ENCODE measurements at places on chromosomes 6 and 20. TPM values are rescaled to one million over a fixed set of nuclear protein-coding genes. Genes with fewer than 3 reads are reported as not detected.
A peak's percentile ranks its signal among the peaks of the same experiment; 100 is the strongest.

- H3K4me1 ChIP-seq = no peaks in the 10 kb centered on the region
- H3K36me3 ChIP-seq = no peaks in the 10 kb centered on the region
- no peaks in the 10 kb centered on the region for H3K27me3 ChIP-seq
Measured at GRCh38 chr6:34638834-34639736, 57.5 kb downstream of the ILRUN start.

HCRTR2 gene
- not detected for total RNA-seq

DNA sequence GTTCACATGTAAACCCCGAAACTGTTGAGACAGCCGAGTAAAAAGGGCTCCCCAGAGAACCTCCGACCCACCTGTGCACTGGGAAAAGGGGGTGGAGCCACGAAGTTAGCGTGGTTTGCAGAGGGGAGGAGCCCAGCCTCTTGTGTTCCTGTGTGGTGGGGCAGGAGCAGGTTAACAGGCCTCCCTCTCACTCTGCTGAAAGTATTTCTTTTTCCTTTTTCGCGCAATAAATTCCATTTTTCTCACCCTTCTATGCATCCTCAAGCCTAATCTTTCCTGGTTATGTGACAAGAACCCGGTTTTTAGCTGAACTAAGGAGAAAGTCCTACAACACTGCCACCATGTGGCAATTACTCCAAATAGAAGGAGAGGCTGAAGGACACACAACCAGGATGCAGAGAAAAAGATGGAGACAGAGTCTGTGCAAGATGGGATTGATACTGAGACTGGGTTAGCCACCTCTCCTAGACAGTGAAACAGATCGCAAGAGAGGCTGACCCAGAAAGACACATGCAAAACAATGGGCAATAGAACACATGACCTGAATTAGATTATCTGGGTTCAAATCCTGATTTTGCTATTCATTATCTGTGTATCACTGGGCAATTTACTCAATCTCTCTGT, 168.7 kb upstream of the PRSS16 start:
- H3K4me3 ChIP-seq = peak overlapping the region; percentile 35
- no peak overlapping the region for H3K27ac ChIP-seq
- no peaks in the 10 kb centered on the region for H3K36me3 ChIP-seq

STK4 gene
- total RNA-seq = 275 TPM

- H3K27me3 ChIP-seq = peaks cover 5% of the 10 kb centered on the region
- H3K27ac ChIP-seq = no peak overlapping the region
- DNase-seq = no peak
- no peak overlapping the region for H3K4me3 ChIP-seq
- no peaks in the 10 kb centered on the region for H3K36me3 ChIP-seq
Measured at GRCh38 chr6:87879132-87879861, 168.3 kb upstream of the SPACA1 start.

- peaks cover 8% of the 10 kb centered on the region for H3K27me3 ChIP-seq
- no peak overlapping the region for H3K27ac ChIP-seq
- peaks cover 9% of the 10 kb centered on the region for H3K4me1 ChIP-seq
- no peaks in the 10 kb centered on the region for H3K36me3 ChIP-seq
- no peak overlapping the region for H3K4me3 ChIP-seq
Measured at GRCh38 chr20:17499041-17499440, 32.1 kb downstream of the BFSP1 start.

MYLK2 gene
- not detected for total RNA-seq

GRCh38 chr6:6661684-6662083, 73.2 kb downstream of the LY86 start:
- H3K27ac ChIP-seq = no peak overlapping the region
- peaks cover 51% of the 10 kb centered on the region for H3K4me1 ChIP-seq
- no peak overlapping the region for H3K4me3 ChIP-seq
- peaks cover 3% of the 10 kb centered on the region for H3K36me3 ChIP-seq

DNA sequence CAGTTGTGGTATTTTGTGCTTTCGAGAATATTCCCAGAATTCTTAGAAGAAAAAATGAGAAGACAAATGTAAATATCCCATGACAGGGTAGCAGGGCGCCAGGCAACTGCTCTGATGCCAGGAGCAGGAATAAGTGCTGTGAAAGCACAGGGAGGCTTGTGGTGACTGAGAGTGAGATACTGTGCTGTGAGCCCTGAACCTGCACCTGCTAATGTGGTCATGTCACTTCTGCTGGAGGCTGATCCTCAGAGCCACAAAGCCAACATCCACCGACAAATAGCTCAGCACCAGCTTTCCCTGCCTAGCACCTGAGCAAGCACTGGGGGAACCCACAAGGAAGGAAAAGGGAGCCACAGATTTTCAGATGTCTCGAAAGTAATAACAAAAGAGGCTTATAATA, 368.6 kb upstream of the CDH4 start:
- H3K4me1 ChIP-seq = no peaks in the 10 kb centered on the region
- H3K36me3 ChIP-seq = no peaks in the 10 kb centered on the region
- no peak for DNase-seq
- H3K27ac ChIP-seq = no peak overlapping the region

- H3K4me1 ChIP-seq = peaks cover 11% of the 10 kb centered on the region
- no peak overlapping the region for H3K27ac ChIP-seq
- peak; percentile 23 for DNase-seq
Measured at GRCh38 chr20:62685781-62686555, 22.7 kb upstream of the NTSR1 start.

GRCh38 chr20:60589623-60590022, 631.4 kb downstream of the CDH26 start:
- no peak overlapping the region for H3K4me3 ChIP-seq
- H3K27ac ChIP-seq = no peak overlapping the region
- H3K36me3 ChIP-seq = no peaks in the 10 kb centered on the region
- H3K4me1 ChIP-seq = no peaks in the 10 kb centered on the region
- H3K27me3 ChIP-seq = no peaks in the 10 kb centered on the region
- no peak for DNase-seq

DNA sequence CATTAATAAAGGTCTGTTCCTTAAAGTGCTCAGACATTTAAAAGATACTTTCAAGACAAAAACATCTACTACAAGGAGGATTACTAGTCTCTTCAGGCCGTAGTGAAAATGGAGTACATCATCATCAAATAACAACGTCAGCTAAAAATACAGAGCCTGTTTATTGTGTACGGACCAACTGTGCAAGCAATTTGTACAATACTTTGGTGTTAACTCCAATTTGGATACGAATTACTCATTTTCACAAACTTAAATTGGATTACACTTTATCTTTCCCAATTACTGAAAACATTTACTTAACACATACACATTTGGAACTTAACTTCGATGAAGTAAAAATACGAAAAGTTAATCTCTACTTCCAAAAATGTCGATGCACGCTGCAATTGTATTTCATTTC, 802 bp downstream of the CYP39A1 start:
- peaks cover 3% of the 10 kb centered on the region for H3K27me3 ChIP-seq
- no peaks in the 10 kb centered on the region for H3K36me3 ChIP-seq
- H3K27ac ChIP-seq = no peak overlapping the region
- H3K4me1 ChIP-seq = no peaks in the 10 kb centered on the region
- no peak for DNase-seq
- no peak overlapping the region for H3K4me3 ChIP-seq

GRCh38 chr20:10647909-10648308, 25.9 kb downstream of the JAG1 start:
- H3K27me3 ChIP-seq = peaks cover 23% of the 10 kb centered on the region
- DNase-seq = no peak
- H3K27ac ChIP-seq = no peak overlapping the region

GRCh38 chr6:161300823-161301222, 27.0 kb upstream of the AGPAT4 start:
- no peaks in the 10 kb centered on the region for H3K4me1 ChIP-seq
- H3K27me3 ChIP-seq = peaks cover 5% of the 10 kb centered on the region
- H3K36me3 ChIP-seq = no peaks in the 10 kb centered on the region
- H3K4me3 ChIP-seq = no peak overlapping the region
- no peak overlapping the region for H3K27ac ChIP-seq
- DNase-seq = no peak

SLC22A1 gene
- total RNA-seq = 1.0 TPM

DNA sequence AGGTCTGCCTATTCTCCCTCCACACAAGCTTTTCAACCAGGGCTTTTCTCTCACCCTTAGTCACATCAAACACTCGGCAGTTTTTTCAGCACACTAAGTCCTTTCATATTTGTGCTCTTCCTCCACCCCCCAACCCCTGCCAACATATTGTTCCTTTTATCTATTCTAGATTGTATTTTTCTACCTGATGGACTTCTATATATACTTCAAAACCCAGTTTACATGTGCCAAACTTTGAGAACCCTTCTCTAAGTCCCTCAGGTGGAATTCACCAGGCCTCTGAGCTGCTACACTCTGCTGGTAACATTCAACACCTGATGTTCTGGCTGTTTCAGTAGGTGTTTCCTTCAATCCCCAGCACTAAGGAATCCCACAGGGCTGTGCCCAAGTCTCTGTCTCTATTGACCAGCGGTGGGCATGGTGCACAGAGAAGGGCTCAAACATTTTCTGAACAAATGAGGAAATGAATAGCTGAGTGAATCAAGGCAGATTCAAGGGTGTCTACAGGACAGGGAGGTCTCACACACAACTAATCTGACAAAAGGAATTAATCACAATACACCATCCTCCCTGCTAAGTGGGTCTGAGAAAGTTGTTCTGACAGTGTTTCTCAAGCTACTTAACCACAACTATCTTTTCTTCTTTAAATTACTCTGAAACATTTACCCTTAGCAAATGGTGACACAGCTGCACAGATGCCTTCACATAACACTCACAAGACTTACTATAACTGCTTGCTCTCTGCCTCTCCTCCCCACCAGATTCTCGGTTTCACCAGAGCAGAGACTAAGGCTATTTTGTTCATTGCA, 166.5 kb downstream of the TSHZ2 start:
- H3K27ac ChIP-seq = no peak overlapping the region
- DNase-seq = no peak
- no peaks in the 10 kb centered on the region for H3K27me3 ChIP-seq
- H3K4me1 ChIP-seq = no peaks in the 10 kb centered on the region
- no peaks in the 10 kb centered on the region for H3K36me3 ChIP-seq
- no peak overlapping the region for H3K4me3 ChIP-seq

MANEA gene
- total RNA-seq = 8.6 TPM

DNA sequence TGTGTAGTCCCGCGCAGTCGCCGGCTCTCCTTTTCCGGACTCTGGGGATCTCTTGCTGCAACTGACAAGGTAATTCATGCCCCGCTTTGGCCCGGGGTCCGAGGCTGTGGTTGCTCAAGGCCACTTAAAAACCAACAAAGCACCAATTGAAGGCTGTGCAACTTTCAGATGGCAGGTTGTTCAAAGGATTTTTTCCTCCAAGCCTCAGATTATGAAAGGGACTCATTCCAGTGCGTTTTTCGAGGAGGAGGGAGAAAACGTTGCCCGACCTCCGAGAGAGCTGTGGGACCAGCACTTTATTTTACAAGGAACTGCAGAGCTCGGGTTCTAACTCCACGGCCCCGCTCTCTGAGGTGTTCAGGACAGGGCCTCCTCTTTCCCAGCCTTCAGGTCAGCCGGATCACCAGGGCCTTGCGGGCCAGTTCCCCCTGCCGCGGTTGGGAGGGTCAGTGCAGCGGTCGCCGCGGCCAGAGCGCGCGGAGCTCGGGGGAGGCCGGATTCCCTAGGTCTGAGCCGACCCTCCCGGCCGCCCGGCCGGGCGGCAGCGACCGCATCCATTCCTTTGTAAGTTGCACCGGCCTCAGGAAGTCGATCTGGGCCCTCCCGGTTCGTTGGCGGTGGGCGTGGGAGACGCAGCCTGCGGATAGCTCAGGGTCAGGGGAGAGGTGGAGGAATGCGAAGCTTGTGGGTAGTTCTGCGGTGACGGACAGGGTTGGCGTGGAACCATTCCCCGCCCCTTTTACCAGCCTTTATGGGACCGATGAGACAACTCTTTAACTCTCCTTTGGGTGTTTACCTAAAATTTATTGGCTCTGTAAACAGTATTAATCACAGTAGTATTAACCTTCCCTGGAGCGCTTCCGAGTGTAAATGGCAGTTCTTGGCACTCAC, 1.6 kb downstream of the UTRN start:
- no peaks in the 10 kb centered on the region for H3K27me3 ChIP-seq
- no peaks in the 10 kb centered on the region for H3K36me3 ChIP-seq
- H3K4me1 ChIP-seq = peaks cover 13% of the 10 kb centered on the region
- peak overlapping the region; percentile 82 for H3K4me3 ChIP-seq

MEP1A gene
- total RNA-seq = not detected

KAT14 gene
- total RNA-seq = 22.2 TPM

DNA sequence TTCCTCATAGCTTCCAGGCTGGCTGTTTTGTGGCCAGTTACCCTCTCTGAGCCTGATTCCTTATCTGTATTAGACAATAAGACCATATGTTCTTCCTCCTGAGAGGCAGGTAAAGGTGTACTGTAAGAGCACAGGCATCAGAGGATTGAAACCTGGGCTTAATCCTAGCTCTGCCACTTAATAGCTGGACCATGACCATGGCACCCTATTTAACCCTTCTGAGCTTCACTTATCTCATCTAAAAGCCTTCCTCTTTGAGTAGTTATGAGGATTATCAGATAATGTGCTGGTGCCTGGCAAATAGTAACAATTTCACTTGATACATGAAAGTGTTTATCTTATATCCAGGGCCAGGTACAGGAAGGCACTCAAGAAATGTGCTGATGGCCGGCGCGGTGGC, 34.9 kb downstream of the BCL2L1 start:
- no peaks in the 10 kb centered on the region for H3K27me3 ChIP-seq
- peaks cover 52% of the 10 kb centered on the region for H3K4me1 ChIP-seq
- no peak overlapping the region for H3K4me3 ChIP-seq
- DNase-seq = no peak
- peaks cover 35% of the 10 kb centered on the region for H3K36me3 ChIP-seq

DNA sequence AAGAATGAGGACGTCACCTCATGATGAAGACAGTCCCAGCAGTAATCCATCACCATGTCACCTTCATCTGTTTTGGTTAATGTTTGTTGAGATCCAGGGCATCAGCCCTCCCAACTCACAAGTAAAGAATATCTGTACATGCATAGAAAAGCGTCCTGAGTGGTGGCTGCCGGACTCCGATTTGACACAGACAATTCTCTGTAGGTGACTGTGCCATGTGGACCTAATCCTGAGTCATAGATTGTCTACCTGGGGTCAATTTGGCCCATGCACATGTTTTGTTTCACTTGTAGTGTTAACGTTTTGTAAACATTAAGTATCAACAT, 168.4 kb upstream of the UST start:
- H3K27ac ChIP-seq = no peak overlapping the region
- H3K4me3 ChIP-seq = no peak overlapping the region
- no peaks in the 10 kb centered on the region for H3K36me3 ChIP-seq

DNA sequence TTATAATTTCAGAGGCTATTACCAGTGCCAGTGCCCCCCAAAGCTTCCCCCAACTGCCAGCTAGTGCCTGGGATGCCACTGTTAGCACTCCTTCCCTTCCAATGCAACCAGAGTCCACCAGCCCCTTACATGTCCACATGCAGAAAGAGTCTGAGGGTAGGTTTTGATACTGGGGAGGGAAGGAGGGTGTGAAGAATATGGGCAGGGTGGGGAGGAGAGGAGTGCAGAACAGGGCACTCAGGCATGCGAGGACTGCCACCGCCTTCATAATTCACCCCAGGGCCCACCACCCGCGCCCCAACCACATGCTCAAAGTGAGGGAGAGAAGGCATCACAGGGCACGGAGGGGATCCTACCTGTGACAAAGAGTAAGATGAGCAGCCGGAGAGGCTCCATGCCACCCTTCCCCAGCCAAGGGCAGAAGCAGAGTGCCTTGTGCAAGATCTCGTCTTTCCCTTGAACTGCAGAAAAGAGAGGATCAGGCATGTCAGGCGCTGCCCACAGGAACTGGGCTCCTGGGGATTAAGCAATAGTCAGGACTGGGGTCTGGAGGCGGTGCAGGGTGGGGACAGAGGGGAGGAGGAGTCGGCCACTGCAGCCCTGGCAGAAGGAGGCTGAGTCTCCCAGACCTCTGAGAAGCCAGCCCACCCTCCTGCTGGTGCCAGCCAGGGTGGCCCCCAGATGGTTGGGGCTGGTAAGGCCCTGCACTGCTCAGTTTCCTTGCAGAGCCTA, at the start of gene TREM2:
TSS of gene TREM2 (minus strand) at position 430 of the 732 bp plus-strand sequence. CDS start at position 396, 34 bp downstream.
- DNase-seq = no peak
- H3K4me1 ChIP-seq = no peaks in the 10 kb centered on the region
- H3K27ac ChIP-seq = no peak within 1 kb of the TSS
- no peaks in the 10 kb centered on the region for H3K36me3 ChIP-seq
- H3K4me3 ChIP-seq = no peak within 1 kb of the TSS

Data from T-cell (primary cell).